ENCODE measurements at places on chromosomes 12 and 14.

GRCh38 chr14:105419195-105420091 is at the start of gene MTA1:
TSS of gene MTA1 (plus strand) at chr14:105419827. CDS start at chr14:105420036, 209 bp downstream.
- peak; percentile 32 for DNase-seq

GRCh38 chr14:24339284-24340151 is at the start of gene RIPK3:
TSS of gene RIPK3 (minus strand) at chr14:24339991. CDS start at chr14:24339826, 165 bp downstream.
- DNase-seq, result peak; percentile 43

DNA sequence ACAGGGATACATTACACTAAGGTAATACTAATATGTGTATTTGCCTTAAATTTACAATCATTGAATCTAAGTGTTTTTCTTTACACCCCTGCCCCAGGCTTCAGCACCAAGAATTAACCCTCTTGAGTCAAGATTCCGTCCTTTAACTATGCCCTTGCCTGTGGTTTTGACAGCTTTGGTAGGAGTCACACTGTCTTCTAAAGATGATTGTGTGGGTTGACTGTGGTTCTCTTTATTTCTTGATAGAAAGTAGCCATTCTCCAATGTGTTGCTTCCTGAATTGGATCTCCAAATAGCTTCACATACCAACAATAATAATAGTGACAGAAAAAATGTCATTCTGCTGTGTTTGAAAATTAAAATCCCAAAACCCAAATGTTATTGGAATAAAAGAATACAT is 3.6 kb downstream of the CLEC7A start:
- no peak for DNase-seq

DNA sequence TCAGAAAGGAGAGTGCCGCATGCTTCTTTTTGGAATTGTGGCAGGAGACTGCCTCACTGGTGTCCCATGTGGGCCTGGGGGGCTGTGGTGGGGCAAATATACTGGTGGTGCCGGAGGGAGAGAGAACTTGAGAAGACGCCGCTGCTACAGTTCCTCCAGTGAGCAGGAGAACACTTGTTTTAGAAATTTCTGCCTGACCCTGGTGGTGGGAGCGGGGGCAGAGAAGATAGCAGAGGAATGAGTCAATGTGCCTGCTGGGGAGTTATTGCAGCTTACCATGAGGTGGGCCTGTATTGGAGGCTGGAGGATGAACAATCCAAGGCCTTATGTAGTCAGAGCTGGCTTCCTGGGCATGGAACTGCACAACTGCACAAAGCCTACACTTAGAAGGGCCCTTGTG is 211.8 kb downstream of the SNAPC1 start:
- DNase-seq, result no peak

- no peak for DNase-seq
Observed at GRCh38 chr12:87116780-87117179, 860.6 kb upstream of the MGAT4C start.

DNA sequence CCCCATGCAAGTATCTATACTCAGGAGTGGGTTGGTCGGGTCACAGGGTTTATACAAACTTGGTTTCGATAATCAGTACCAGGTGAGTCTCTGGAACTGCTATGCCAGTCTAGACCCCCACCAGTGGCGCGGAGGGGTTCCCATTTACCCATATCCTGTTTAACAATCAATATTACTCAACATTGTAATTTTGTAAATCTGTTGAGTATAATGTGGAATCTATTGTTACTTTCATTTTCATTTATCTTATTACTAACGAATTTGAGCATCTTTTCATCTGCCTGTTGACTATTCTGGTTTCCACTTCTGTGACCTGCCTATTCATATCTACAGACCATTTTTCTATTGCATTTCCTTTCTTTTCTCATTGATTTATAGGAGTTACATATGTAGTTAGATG is 275.2 kb upstream of the CRY1 start:
- peak; percentile 27 for DNase-seq

DNA sequence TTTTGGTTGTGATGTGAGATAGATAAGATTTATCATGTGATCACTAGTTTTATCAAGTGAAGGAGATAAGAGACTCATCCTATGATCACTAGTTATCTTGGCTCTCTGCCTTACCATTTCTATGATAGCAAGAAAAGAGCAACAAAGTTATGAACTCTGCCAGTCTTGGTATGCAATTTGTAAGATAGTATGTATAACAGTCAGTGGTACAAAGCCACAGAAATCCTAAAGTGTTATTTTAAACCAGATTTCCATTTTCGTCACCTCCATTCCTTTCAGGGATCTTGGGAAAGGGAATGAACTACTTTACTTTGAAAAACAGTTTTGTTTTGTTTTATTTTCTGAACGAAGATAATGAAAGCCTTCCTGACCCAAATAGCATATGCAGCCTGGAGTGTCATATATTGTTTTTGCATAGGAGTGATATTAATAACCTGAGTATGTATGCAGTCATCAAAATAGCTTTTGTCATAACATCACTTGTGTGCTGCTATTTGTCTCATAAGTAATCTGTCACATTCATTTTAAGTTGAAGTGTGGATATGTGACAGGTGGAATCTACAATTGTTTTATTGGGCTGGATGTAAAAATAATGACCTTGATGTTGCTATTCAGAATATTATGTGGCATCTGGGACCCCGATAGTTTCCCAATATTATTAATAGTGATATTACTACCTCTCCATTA is 35.0 kb downstream of the FLRT2 start:
- no peak for DNase-seq

DNA sequence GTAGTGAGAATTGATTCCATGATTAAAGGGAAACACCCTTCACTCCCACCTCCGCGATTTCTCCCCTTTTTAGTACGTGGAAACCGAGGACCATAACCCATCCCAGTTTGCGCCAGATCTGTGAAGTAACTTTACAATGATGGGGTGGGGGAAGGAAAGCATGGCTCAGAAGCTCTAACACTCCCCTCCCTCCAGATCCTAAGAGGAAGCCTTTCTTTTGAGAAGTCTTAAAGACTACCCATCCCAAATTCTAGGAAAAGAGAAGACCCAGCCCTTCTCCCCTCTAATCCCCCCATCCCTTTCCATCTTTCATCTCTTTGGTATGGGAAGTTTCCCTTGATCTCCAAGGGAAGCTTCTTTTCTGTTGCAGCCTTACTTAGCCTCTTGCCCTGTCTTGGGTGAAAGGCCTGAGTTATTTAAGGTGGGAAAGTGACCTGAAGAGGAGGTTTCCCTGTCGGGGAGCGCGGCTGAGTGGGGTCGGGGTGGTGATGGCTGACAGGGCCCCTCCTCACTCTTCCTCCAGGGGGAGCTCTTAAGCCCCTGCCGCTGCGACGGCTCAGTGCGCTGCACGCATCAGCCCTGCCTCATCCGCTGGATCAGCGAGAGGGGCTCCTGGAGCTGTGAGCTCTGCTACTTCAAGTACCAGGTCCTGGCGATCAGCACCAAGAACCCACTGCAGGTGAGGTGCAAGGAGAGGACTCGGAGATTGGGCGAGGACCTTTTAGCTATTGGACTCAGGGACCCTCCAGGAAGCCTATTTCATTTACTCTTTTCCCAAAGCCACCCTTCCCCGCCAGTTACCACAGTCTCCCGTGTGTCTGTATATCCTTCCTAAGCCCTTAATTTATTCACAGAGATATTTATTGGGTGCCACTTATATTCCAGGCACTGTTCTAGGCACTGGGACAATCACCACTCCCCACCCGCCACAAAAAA is 1.8 kb downstream of the MARCHF9 start:
- peak; percentile 65 for DNase-seq

GRCh38 chr12:49160399-49160798 is 28.5 kb downstream of the TUBA1A start:
- DNase-seq, result no peak

DNA sequence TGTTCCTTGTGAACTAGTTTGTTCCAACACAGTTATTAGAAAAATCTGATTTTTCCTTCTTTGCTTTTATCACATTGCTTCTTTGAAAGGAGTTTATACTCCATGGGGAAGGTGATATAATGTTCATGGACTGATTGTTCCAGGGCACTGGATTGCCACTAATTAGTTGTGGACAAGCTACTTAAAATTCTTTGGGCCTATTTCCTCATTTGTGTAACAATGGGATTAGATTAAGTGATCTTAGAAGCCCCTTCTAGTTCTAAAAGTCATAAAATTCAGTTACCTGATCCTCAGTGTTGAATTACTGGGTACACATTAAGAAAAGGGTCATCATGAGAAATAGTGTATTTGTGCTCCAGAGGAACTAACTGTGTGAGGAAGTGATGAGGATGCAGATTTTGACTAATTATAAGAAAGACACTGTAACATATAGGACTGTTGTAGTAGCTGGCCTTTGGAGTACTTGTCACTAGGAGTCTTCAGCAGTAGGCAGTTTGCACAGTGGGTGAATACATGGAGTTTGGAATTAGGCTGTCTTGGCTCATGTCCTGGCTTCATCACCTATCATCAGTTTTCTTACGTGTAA is 82.2 kb downstream of the MIA2 start:
- DNase-seq, result no peak

DNA sequence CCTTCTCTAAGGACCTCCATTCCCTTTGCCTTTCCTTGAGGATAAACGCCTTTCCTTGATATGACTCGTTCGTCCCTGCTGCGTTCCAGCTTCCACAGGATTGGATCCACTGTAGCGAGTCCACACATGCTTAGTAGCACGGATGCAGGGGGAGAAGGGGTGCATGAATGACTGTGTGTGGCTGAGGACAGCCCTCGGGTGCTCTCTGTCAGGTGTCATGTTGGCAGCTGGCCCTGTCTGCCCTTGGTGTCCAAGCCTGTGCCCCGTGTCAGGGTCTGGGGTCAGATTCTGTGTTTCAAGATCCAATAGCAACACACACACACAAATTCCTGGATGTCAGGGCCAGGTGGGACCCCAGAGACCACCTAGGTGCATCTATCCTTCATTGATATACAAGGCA is 17.5 kb upstream of the KRT80 start:
- DNase-seq, result no peak

GRCh38 chr12:12925388-12925787 is 26.6 kb downstream of the GPRC5D start:
- no peak for DNase-seq

- DNase-seq, result no peak
Observed at GRCh38 chr12:102806110-102806509, 110.9 kb downstream of the PAH start.

DNA sequence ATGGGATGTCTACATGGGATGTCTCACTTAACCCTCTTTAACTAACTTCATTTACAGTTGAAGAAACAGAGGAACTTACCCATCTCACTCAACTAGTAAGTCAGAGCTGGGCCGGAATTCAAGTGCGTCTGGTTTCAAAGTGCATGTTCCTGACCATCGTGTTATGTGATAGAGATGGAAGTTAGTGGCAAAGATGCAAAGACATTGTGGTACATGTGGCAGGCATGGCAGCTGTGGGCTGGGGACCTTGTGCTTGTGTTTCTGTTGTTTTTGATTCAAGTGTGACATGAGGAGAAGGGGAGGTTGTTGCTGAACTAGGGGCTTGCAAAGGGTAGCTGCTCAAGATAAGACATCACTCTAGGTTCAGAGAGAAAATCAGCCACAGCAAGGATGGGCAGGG is 2.3 kb upstream of the KRT74 start:
- no peak for DNase-seq

- DNase-seq, result no peak
Observed at GRCh38 chr12:130477701-130478100, 140.0 kb downstream of the PIWIL1 start.

DNA sequence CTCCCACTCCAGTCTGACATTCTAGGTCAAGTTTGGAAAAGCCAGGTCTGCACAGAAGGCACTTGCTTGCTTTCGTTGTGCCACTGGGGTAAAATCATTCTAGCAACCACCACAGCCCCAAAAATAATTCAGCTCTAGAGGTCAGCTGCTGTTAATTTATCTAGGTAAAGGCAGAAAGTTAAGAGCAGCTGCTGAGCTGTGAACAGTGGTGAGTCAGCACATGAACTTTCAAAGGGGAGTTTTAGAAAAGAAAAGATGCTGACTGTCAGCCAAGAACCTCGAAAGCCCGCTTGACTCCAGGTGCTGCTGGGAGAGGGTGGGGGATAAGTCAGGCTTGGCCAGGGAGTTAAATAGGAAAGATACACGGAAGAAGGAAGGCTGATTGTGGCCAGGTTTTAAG is 12.7 kb downstream of the CCDC197 start:
- no peak for DNase-seq

DNA sequence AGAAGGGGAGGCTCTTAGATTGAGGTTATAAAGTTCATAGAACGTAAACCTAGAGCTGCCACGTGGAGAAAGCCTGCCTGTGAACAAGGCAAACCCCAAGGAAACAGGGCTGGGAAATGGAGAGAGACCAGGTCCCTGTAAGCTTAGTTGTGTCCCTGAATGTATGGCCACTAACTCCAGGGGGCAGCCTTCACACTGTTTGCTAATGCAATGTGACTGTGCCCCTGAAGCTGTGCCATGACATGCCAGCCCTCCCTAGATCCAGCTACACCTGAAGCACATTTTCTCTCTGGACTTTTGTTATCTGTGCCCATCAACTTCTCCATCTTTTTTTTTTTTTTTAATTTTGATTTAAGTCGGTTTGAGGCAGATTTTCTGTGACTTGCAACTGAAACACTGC is 60.6 kb upstream of the TMCC3 start:
- peak; percentile 9 for DNase-seq

DNA sequence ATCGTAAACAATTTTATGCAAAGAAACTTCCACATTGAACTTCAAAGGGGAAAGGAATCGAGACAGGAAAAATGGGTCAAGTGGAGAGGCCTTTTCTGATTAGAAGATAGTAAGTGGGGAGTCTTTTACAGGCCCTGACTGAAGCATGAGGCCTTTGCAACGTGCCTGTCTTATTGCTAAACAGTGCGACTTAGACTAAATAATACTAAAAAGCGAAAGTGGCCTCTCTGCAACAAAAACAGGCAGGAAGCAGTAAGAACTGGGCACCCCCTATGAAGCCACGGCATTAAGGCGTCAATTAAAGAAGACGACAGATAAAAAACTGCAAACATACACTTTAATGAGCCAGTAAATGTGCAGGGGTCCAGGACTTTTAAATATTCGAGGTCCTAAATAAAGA is 283.4 kb upstream of the GRIP1 start:
- DNase-seq, result no peak

DNA sequence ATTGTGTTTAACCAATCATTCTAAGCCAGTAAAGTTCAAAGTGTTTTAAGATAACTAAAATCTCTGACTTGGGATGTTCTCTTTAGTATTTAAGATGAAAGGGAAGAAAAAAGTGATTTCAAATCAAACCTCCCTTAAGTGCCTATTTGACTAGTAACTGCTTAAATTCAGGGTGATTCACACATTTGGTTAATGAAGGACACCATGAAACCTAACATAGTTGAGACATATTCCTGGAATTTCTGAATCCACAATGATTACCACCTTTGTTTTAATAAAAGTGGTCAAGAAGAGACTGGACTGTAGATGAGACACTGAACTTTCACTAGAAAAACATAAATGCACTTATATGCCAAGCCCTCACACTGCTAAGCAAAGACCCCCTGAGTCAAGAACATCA is 138.7 kb downstream of the MED13L start:
- DNase-seq, result no peak

Data from stimulated activated CD4-positive, alpha-beta T cell treated with anti-CD3 and anti-CD28 coated beads, Interleukin-4, amount 100 ng/mL, for 48 hours (primary cell).